ENCODE measurements at places on chromosomes 3 and 15.
A peak's percentile ranks its signal among the peaks of the same experiment; 100 is the strongest.

DNA sequence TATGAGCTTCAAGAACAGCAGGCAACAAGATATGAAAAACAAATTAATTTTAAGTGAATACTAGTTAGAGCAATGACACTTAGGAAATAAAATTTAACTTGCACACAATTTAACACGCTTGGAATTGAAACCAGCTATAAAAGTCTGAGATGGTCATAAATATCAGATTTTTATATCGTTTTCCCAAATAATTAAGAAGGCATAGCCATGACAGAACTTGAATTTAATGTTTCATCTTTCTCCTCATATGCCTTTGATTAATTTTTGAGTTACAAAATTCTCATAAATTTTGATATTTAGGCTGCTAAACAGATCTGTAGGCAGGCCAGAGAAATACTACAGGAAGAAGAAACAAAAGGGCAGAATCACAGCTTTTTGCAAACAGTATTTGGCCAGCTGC, 38.5 kb downstream of the CD200R1L start:
- no peak for DNase-seq

DNA sequence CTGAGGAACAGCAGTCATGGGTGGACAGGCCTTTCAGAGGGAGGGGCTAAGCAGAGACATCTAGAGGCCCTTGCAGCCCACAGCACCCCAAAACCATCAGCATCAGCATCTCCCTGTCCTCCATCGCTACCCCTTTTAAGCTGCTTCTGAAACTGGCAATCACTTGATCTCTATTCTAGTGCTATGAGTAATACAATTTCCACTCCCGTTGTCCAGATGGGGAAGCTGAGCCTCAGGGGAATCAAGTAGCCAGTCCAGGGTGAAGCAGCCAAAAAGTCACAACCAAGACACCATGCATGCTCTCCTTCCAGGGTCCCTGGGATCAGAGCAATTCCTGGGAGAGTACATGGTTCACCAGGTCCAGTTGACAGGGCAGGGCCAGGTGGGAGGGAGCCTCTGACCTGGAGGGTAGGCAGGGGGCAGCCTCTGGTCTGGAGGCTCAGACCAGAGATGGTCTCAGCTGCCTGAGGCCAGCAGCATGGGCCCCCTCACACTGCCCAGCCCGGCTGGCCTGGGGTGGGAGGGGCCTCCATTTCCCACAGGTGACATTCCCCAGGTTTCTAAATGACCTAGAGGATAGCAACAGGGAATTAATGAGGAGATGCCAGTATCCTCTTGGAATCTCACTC, 30.0 kb downstream of the KLHL25 start:
- no peak for DNase-seq

DNA sequence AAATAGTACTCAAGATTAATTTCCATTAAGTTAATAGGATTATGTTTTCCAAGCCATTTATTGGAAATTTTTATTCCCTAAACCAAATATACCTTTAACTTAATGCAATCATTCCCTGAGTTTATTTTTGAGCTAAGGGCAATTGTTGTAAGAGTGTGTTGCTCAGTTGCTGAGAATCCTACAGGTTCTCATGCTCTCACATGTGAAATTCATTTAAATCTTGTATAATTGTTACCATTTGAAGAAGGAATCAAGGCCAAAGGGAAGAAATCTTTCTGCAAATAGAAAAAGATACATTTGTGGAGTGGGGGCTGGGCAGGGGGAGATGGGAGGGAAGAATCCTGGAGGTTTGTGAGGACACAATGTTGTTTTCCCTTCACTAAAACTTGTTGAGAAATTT, 202.7 kb upstream of the STRIT1 start:
- no peak for DNase-seq

DNA sequence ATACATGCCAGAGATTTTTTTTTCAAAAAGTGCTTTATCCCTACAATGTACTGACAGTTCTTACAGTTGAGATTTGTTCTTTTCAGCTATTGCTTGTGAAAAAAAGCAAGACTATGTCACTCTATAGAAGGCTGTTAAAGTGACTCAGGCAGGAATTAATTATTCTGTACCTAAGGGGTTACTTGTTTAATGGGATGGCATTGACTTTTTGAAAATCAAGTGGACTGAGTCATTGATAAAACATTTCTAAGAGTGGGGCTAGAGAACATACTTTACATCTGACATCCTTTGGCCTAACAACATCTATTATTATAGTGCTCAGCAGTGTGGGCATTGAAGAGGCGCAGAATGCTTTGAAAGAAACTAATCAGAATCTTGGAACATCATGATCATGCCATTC, 34.3 kb downstream of the INTS14 start:
- DNase-seq, result peak; percentile 67

DNA sequence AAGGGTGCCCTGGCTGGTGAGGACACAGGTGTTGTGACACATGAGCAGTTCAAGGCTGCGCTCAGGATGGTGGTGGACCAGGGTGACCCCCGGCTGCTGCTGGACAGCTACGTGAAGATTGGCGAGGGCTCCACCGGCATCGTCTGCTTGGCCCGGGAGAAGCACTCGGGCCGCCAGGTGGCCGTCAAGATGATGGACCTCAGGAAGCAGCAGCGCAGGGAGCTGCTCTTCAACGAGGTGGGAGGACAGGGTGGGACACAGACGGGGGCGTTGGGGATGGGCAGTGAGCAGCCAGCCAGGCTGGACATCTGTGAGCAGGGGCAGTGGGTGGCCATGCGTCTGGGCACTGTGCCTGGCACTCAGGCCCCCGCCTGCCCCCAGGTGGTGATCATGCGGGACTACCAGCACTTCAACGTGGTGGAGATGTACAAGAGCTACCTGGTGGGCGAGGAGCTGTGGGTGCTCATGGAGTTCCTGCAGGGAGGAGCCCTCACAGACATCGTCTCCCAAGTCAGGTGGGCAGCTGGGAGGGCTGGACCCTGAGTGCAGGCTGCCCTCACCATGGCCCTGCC, 10.3 kb downstream of the ANKRD63 start:
- no peak for DNase-seq

GRCh38 chr15:33468740-33469139, 158.0 kb downstream of the RYR3 start:
- no peak for DNase-seq

DNA sequence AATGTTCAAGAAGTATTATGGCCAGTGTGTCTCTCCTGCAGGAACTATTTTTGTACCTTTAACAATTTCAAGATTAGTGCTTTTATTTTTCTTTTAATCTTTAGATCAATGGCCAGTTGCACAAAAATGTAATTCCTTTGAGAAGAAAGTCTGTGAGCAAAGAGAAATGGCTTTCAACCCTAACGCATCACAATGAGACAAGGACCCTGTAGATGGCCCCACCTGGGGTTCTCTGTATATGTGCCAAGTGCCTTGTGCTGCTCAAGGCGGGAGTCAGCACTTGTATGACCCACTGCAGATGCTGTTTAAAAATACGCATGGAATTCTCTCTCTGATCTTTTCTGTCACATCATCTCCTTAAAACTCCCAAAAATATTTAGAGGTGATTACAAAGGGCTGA, 453.4 kb downstream of the OCA2 start:
- no peak for DNase-seq

GRCh38 chr3:135966271-135966961, 888 bp downstream of the PPP2R3A start:
- DNase-seq, result peak; percentile 31

DNA sequence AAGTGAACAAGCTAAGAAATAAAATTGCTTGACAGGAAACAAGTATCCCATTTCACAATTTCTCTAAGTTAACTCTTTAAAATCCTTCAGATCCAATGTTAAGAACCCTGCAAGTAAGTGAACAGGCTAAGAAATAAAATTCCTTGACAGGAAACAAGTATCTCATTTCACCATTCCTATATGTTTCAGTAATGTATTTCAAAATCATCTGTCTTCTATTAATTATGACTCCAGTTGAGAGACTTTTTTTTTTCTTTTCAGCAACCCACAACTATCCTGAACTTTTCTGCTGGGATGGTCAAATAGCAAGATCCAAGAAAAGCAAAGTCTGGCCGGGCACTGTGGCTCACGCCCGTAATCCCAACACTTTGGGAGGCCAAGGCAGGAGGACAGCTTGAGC, 2.4 kb upstream of the SLC12A6 start:
- DNase-seq, result peak; percentile 42
